ENCODE measurements at places on chromosomes 13 and 19.
A peak's percentile ranks its signal among the peaks of the same experiment; 100 is the strongest.

DNA sequence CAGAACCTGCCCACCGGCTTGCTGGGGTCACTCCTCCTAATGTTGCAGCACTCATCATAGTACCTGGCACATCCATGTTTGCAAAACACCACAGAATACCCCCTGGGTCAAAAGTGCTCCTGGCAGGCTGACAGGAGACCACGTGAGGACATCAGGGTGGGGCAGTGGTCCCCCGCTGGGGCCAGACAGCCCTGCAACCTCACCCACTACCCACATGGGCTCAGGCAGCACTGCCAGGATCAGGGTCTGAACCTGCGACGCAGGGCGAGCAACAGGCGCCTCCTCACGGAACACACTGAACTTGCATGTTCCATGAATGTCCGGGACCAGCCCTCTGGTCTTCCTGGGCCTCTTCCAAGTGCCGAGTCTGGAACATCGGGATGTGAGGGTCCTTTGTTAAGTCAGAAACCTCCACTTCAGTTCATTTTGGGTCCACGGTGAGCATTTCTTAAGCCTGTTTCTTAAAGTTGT, 1.4 kb upstream of the SLC7A9 start:
- no peaks in the 10 kb centered on the region for H3K36me3 ChIP-seq
- DNase-seq: no peak
- H3K27me3 ChIP-seq: no peaks in the 10 kb centered on the region
- H3K27ac ChIP-seq: peak overlapping the region; percentile 93
- no peak overlapping the region for H3K4me3 ChIP-seq
- peaks cover 6% of the 10 kb centered on the region for H3K4me1 ChIP-seq

DNA sequence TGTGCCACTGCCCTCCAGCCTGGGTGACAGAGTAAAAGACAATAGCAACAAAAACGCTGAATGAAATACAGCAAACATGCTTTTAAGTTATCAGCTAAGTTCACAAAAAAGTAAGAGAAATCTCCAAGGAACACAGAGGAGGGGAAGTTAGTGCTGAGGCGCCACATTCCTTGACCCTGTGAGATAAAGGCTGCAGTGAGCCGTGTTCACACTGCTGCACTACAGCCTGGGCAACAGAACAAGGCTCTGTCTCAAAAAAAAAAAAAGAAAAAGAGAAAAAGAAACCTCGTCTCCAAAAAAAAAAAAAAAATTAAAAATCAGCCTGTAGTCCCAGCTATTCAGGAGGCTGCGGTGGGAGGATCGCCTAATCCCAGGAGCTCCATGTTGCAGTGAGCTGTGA, 16.3 kb upstream of the DOCK6 start:
- no peak for DNase-seq
- H3K36me3 ChIP-seq: no peaks in the 10 kb centered on the region
- peak overlapping the region; percentile 33 for H3K27ac ChIP-seq
- H3K4me1 ChIP-seq: peaks cover 8% of the 10 kb centered on the region

DNA sequence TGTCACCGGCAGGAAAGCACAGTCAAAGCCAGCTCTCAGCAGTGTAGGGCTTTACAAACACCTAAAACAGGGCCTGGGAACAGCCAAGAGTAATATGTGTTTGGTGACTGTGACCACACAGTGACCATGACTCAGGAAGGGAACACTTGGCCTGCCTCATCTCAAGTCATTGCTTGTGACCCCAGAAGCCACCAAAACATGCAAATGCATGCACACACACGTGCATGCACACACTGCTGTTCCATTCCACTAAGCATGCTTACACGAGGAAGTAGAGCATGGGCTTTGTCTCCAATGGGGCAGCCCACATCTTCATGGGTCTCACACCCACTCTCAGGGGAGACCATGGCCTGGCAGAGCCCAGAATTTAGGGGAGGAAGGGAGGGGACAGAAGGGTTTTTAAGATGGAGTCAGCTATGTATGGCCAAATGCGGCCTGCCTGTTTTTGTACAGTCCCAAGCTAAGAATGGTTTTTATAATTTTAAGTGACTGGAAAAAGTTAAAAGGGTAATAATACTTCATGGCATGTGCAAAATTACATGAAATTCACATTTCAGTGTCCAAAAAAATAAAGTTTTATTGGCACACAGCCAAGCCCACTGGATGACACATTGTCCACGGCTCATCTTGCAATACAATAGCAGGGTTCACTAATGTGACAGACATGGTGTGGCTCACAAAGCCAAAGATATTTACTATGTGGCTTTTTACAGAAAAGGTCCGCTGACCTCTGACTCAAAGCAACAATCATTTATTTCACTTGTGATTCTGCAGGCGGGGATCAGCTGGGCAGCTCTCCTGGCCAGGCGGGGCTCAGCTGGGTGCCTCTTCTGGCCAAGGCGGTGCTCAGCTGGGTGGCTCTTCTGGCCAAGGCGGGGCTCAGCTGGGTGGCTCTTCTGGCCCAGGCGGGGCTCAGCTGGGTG, 17.3 kb downstream of the ZFR2 start:
- DNase-seq: no peak
- H3K4me1 ChIP-seq: no peaks in the 10 kb centered on the region
- H3K27me3 ChIP-seq: no peaks in the 10 kb centered on the region
- H3K4me3 ChIP-seq: no peak overlapping the region
- H3K27ac ChIP-seq: no peak overlapping the region

DNA sequence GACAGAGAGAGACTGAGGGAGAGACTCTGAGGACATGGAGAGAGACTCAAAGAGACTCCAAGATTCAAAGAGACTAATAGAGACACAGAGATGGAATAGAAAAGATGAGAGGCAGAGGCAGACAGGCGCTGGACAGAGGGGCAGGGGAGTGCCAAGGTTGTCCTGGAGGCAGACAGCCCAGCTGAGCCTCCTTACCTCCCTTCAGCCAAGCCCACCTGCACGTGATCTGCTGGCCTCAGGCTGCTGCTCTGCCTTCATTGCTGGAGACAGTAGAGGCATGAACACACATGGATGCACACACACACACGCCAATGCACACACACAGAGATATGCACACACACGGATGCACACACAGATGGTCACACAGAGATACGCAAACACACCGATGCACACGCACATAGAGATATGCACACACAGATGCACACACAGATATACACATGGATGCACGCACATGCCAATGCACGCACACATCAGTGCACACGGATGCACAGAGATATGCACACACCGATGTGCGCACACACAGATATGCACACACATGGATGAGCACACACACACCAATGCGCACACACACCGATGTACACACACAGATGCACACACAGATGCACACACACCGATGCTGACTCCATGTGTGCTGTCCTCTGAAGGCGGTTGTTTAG, 3.3 kb upstream of the F10 start:
- no peaks in the 10 kb centered on the region for H3K27me3 ChIP-seq
- no peak for DNase-seq
- H3K36me3 ChIP-seq: no peaks in the 10 kb centered on the region
- no peak overlapping the region for H3K4me3 ChIP-seq

- no peak for DNase-seq
- H3K27ac ChIP-seq: peak overlapping the region; percentile 90
- H3K4me1 ChIP-seq: peaks cover 36% of the 10 kb centered on the region
- H3K36me3 ChIP-seq: no peaks in the 10 kb centered on the region
- H3K4me3 ChIP-seq: no peak overlapping the region
Measured at GRCh38 chr19:57818378-57818777, 3.7 kb upstream of the ZNF552 start.

GRCh38 chr19:20472854-20473253, 92.7 kb downstream of the ZNF737 start:
- no peak overlapping the region for H3K4me3 ChIP-seq
- no peak overlapping the region for H3K27ac ChIP-seq
- DNase-seq: no peak
- no peaks in the 10 kb centered on the region for H3K27me3 ChIP-seq
- no peaks in the 10 kb centered on the region for H3K36me3 ChIP-seq
